ENCODE measurements at places on chromosomes 13 and 19.

DNA sequence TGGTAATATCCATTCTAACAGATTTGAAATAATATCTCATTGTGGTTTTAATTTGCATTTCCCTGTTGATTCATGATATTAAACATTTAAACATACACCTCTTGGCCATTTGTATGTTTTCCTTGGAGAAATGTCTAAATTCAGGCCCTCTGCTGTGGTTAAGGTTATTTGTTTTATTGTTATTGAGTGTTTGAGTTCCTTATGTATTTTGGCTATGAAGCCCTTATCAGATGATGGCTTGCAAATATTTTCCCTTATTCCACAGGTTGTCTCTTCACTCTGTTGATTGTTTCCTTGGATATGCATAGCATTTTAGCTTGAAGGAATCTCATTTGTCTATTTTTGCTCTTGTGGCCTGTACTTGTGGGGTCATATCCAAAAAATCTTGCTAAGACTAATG is 303.6 kb downstream of the GPC5 start:
- DNase-seq, result no peak

DNA sequence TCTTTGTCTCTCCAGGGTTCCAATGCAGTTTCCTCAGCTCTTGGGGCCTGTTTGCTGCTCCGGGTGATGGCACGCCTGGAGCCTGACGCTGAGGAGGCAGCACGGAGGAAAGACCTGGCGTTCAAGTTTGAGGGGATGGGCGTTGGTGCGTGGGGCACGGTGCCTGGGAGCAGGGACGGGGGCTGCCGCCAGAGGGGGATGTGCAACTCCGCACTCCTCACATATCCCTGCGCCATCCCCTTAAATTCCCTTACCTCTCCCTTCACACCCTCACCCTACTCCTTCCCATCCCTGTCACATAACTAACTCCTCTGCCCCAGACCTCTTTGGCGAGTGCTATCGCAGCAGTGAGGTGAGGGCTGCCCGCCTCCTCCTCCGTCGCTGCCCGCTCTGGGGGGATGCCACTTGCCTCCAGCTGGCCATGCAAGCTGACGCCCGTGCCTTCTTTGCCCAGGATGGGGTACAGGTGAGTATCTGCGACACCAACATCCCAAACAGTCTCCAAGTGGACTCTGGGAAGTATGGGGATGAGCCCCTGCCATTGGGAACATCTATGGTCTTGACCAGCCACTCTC is 31.1 kb downstream of the TRPM4 start:
- DNase-seq, result no peak

DNA sequence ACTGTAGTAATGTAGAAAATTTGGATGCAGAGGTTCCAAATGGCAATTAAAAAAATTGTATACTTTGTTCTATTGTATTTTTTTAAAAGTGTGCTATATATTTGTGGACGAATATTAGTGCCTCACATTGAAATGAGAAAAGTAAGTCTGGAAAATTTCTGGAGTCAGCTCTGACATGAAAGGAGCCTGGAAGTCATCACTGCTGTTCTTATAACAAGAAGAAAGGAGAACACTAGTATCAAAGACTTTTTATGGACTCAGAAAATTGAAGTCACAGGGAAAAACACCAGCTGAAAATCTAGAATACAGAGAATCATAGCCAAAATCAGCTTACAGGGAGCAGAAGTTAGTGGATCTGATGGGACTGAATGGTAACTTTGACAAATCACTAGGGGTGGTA is 1450.7 kb upstream of the SPRY2 start:
- DNase-seq, result no peak

DNA sequence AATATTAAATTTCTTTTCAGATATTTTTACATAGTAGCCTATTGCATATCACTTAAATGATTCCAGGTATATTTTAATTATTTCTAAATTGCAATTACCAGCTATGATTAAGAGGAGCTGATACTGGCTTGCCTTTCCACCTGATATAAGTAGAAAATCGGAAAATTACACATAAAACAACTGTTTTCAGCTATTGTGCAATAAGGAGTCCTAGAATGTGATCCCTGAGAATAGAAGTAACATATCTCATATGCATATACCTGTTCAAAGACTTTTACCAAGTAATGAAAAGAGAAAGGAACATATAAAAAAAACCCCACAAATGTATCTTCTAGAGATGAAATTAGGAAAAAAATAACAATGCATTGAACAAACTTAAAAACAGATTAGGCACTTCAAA is 1354.6 kb upstream of the PCDH9 start:
- DNase-seq, result no peak

DNA sequence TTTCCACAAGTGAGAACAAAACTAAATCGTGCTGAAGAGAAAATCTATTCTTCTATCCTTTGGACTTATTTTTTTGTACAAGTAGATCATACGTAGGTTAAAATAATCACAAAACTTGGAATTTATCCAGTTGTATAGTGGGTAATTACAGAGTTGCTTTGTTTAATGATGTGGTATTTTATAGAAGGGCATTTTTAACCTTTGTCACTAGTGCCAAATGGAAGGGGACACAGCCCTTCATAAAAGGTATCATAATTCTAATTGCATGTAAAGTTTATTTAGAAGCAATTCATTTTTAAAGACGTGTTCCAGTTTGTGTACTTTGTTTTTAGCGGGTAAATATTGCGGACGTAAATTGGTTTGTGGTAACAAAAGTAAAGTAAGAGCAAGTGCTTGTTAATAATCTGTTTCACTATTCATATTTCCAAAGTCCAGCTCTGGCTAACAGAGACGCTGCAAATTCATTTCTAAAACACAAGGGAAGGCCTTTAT is 99.5 kb downstream of the ERCC5 start:
- no peak for DNase-seq

GRCh38 chr19:48511321-48511731 is 309 bp downstream of the LMTK3 start:
- DNase-seq, result no peak
